ENCODE measurements at places on chromosomes 4 and X. TPM values are rescaled to one million over a fixed set of nuclear protein-coding genes. Genes with fewer than 3 reads are reported as not detected.

GPR173 gene
- total RNA-seq, result 1.7 TPM

ETDA gene
- total RNA-seq, result not detected

TMEM187 gene
- 6.0 TPM for total RNA-seq

REELD1 gene
- not detected for total RNA-seq

Measured in dermis blood vessel endothelial cell (primary cell).